ENCODE measurements at places on chromosomes 12 and 14.

GRCh38 chr12:76153616-76154015, 69.1 kb upstream of the NAP1L1 start:
- DNase-seq = no peak

DNA sequence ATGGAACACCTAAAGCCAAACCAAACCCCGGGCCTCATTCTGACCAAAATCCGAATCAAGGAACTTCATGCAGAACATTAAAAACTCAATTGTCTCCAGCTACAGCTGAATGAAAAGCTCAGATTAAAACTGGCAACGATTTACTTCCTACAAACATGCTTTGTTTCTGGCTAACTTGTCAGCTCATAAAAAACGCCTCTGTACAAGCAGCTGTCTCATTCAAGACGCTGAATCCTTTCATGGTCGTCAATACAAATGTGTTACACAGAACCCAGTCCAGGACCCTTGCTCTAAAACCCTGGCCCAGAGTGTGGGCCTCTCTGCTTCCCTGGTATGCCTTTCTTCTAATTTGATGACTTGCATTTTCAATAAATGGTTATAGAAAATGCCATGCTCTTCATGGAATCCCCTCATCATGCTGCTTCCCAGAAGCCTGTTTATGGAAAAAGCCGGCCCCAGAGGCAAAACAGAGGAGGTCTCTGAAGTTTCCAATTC, 183.1 kb downstream of the PHLDA1 start:
- DNase-seq = no peak

GRCh38 chr14:90330203-90331196, 1.2 kb downstream of the NRDE2 start:
- no peak for DNase-seq

DNA sequence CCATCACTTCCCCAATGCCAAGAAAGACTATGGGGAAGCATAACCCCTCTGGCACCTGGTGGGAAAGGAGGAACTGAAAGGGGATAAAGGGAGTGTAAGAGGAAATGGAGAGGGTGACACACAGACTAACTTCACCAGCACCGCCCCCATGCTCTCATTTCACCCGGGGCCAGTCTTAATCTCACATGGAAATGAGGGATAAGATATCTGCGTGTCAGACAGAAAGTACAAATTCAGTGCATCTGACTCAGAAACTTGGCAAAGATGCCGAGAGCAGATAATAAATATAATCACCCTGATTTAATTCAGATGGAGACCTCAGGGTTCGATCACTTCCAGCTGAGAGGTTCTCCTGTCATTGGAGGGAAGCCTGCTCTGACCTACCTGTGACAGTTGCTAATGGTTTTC, 191.6 kb downstream of the DUSP6 start:
- no peak for DNase-seq

DNA sequence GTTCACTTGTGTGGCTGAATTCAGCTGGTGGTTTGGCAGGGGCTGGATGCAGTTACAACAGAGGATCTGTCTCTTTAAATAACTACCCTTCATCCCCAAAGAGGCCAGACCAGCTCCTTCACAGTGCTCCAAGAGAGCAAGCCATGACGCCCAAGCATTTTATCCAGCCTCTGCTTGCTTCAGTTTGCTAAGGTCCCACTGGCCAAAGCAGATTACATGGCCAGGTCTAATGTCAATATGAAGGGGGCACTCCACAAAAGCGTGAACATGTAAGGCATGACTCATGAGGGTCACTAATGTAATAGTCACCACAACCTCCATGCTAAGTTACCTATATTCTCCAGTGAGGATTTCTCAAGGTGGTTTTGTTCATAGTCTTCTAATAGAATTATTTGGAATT, 62.9 kb downstream of the MARK3 start:
- no peak for DNase-seq

- DNase-seq = no peak
Measured at GRCh38 chr12:121427556-121428050, 27.7 kb downstream of the RNF34 start.

DNA sequence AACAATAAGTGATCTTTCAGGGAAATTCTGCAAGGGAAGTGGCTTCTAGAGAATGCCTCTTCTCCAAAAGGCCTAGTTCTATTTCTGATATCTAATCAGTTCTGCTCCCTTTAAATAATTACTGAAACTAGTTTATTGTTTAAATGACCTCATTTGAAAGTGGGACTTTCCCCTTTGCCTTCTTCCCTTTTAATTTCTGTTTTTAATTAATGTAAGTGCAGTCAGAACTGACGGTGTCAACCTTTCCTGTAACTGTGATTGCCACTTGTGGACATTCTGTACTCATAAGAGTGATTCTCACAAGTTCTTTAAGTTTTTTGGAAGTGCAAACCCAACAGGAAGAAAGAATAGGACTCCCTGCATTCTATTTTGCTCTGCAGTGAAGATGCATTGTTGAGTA, 265.3 kb upstream of the PLEKHG7 start:
- no peak for DNase-seq

GRCh38 chr12:123043536-123044001, 63.1 kb downstream of the ARL6IP4 start:
- DNase-seq = peak; percentile 56

DNA sequence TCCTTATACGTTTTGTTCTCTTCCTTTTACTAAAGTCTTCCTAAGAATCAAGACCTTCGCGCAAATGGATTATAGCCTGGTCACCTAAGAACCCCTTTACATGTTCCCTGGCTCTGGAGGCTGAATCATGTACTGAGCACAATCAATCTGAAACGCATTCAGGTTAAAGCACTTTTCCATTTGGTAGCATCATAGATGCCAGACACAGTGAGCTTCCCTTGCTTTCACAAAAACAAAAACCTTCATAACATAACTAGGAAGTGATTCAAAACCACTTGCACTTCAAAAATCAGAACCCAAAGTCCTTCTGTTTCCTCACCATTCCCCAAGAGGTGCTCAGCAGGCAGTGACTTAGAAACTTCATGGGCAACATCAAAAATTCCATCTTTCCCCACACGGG, 105.4 kb downstream of the CRACR2A start:
- DNase-seq = no peak

DNA sequence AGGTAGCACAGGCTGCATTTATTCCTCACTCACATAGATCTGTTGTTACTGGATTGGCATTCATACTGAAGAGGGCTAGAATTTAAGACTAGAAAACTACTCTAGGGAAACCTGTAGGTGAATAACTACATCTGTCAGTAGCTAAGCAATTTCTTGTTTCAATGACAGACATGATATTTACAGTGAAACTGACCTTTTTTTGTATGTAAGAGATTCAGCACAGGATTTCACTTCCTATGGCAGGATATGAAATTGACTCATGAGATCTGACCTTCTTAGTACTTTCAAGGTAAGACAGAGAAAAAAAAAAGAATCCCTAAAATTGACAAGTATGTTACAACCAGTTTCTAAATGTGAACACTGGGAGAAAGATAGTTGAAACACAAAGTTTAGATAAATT, 189.8 kb upstream of the SLC16A7 start:
- DNase-seq = no peak

DNA sequence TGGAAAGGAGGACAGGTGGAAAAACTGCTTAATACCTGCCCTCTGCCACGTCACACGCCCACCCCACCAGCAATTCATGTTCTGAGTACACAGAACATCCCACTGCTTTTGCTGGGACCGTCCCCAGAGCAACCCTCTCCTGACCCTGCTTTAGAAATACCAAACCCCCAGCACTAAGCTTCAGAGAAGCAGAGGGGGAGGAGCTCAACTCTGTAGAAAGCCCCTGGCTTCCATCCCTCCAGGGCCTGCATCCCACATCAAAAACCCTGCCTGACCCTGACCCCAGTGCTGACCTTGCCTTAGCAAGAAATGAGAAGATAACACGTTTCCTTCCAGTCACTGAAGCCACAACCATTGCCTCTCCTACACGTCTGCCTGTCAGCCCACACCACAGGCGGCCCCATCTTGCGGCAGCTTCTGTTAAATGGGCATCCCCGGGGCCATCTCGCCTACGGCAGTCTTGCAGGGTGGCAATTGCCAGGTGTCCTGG, 19.7 kb downstream of the VDR start:
- no peak for DNase-seq

- no peak for DNase-seq
Measured at GRCh38 chr14:37401093-37401492, 194.0 kb downstream of the FOXA1 start.

- peak; percentile 54 for DNase-seq
Measured at GRCh38 chr12:124884587-124885438, 21.1 kb upstream of the SCARB1 start.

DNA sequence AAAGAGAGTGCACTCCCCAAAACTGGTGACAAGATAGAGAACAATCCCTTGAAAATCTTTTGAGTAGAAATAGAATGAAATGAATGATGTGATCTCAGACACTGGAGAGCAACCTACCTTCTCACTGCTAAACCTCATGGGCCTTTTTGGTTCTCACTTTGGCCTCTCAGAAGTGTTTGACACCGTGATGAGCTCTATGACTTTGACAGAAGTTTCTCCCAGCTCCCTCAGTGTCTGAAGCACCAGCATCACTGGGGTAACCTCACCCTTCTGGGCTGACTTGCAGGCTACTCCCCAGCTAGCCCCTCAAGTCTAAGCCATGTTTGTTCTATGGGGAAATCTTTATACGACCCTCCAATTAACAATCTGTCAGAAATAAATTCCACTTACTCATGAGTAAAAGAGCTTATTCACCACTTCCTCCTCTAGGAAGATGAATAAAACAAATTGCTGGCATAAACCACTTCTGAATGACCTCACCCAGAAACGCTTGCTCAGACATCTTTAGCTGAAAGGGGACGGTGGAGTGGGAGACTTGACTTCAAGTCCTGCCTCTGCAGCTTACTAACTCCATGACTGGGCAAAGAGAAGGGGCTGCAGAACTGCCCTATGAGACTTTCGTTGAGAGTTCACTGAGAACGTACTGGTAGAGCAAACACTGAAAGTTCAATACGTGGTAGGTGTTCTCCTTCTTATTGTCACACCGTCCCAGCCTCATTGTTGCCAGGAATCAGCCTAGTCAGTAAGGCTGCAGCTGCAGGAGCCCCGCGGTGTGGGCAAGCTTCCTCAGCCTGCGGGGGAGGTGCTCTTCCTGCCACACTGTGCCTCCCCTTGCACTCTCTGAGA, 46.5 kb downstream of the ST8SIA1 start:
- no peak for DNase-seq

GRCh38 chr12:82057770-82058169, 298.6 kb upstream of the PPFIA2 start:
- DNase-seq = no peak

- no peak for DNase-seq
Measured at GRCh38 chr12:57247041-57247440, 3.9 kb downstream of the STAC3 start.

GRCh38 chr12:122190842-122191668, 8.1 kb downstream of the LRRC43 start:
- peak; percentile 89 for DNase-seq

DNA sequence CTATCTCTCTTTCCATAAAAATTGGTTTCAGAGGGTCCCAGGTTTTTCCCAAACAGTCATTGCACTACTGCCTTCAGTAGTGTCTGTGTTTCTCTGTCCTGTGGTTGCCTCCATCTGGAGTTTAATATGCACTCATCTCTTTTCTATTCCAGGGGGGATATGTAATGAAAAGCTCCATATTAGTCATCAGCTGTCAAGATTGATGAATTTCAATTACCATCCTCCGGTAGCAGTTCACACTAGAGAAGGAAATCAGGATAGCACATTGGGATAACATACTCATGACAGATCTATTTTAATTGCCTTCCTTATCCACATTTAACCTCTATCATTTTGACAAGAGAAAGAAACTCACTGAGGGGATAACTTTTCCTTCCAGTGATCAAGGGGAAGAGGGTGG, 589.0 kb upstream of the SEL1L start:
- DNase-seq = no peak

GRCh38 chr14:55071870-55072640, 20.6 kb downstream of the MAPK1IP1L start:
- DNase-seq = no peak

- DNase-seq = no peak
Measured at GRCh38 chr14:84465880-84466279, 1064.1 kb upstream of the FLRT2 start.

GRCh38 chr12:48021485-48022179, 17.4 kb upstream of the COL2A1 start:
- no peak for DNase-seq

- DNase-seq = no peak
Measured at GRCh38 chr14:101120641-101121507, 217.4 kb upstream of the RTL1 start.

DNA sequence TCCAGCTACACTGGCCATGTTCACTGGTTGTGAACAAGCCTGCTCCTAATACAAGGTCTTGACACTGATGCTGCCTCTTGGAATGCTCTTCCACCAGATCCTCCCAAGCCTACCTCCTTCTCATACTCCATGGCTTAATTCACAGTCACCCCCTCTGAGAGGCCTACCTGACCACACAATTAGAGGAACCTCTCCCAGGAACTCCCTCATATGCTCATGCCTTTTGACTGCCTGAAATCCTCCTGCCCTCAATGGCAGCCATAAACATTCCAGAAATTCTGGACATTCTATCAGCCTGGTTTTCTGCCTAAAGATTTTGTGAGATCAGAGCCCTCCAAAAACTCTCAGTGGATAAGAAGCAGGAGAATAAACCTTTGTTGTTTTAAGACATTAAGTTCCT, 340.2 kb downstream of the C12orf75 start:
- DNase-seq = no peak

GRCh38 chr12:42641221-42641885, 51.8 kb upstream of the PRICKLE1 start:
- DNase-seq = no peak

- no peak for DNase-seq
Measured at GRCh38 chr14:63475761-63476160, 67.4 kb downstream of the PPP2R5E start.

DNA sequence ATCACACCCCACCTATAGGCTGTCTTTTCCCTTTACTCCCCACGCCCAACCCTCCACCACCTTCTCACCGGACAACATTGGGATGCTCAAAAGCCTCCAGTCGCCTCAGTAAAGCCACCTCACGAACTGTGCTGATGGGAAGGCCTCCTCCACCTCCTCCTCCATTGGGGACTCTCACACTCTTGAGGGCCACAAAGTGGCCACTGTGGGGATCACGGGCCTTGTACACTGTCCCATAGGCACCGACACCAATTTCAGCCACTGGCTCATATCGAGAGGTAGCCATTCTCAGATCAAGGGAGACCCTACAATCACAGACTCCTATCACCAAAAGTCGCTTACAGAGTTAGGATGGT, 700 bp downstream of the CDK4 start:
- no peak for DNase-seq

DNA sequence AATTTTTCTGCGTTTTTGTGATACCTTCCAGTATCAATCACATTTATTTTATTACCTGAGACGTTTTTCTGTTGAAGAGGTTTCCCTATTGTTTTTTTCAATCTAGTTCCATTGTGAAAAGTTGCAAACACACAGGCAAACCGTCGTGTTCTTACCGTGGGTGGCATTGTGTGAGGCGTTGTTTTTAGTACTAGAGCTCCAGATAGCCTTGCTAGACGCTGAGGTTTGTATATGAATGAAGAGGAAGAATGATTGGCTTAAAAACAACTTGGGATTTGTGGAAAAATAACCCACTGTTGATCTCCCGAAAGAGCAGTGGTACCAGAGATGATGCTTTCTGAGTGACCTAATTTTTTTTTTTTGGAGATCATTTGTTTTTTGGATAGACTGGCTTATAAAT, 1.0 kb downstream of the SOCS4 start:
- DNase-seq = no peak

Measured in HuH-7 (cell line).